Epithelial cell of proximal tubule (primary cell): ENCODE measurements at places on chromosomes 7 and 10.

DNA sequence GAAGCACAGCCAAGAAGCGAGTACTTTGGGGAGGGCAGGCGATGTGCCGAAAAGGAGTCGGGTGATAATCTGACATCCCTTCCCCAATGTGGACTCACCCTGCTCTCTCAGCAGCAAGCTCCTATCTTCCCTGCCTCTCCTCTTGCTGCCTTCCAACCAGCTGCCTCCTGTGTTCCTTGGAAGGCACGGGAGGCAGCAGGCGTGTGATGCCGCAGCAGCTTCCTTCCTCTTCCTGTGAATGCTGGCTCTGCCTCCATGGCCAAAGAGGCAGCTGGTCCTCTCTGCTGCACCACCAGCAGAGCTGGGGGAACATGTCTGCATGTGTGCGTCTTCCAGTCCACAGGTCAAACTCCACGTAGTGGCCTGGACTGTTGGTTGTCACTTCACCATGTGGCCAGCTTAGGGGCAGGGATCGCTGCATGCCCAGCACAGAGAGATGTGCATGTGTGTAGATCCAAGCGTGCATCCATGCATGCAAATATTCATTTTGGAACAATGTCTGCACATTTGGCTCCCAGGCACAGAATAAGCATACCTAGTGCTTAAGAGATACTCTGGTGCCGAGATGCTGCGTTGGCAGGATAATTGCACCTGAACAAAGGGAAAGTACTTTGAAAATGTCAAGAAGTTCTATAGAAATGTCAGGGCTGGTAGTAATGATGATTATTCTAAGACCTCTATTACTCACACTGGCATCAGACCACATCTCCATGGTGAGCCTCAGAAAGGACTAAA lies 499.8 kb downstream of the PLXNA4 start:
- no peak for DNase-seq

GRCh38 chr10:45444976-45445898 lies 71.2 kb downstream of the ALOX5 start:
- DNase-seq = no peak

- no peak for DNase-seq
Measured at GRCh38 chr7:82593780-82594179, 150.2 kb upstream of the CACNA2D1 start.

DNA sequence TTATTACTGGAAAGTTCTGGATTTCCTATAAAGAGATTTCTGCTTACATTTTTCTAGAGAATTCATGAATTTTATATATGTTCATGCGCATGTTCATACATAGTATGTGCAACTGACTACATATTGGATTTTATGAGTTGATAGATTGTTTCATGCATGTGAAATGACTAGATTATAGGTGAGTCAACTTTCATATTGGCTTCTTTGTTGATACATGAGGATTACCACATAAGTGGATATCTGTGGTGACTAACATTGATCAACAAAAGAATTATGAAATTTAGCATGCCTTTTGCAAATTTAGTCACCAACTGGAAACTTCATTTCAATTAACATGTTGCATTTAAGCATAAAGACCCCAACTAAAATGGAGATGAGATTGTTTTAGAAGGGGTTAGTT lies 99.0 kb downstream of the GNAT3 start:
- no peak for DNase-seq

DNA sequence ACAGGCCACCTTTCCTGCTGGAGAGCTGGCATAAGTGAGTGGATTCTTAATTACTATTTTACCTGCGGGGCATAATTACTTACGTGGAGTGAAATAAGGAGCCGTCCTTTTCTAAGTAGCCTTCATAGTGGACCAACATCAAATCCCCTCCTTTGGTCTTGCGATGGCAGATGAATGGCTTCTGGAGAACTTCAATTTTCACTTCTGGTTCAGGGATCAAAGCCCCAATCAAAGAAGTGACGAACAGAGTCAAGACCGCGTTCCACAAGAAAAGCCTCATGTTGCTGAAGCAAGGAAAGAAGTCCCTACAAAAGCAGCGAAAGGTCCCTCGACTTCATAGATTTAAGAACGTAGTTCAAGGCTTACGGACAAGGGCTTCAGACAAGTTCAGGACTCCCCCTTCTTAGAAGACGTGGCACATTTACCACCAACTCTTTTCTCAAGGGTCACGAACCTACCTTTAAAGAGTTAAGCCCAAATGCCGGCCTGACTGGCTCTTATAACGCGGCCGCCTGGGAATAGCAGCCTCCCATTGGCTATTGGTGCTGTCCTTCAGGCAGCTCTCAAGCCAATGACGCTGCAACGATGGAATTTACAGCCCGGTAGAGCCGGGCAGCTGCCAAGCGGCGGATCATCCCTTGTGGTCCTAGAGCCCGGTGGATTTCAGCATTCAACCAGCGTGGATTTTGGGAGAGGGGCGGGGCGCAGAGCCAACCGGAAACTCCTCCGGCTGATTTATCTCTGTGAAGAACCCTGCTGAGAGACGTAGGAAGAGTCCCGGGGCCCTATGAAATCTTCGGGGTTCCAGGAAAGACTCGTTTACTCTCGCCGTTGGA lies at the start of gene FKBP14:
TSS of gene FKBP14 (minus strand) at position 474 of the 836 bp plus-strand sequence. CDS start at position 280, 194 bp downstream.
- peak; percentile 96 for DNase-seq
